ENCODE measurements at places on chromosomes 5 and 9.

GRCh38 chr5:96997265-96997859, 61.5 kb downstream of the LNPEP start:
- H3K4me1 ChIP-seq = peaks cover 29% of the 10 kb centered on the region
- no peaks in the 10 kb centered on the region for H3K27me3 ChIP-seq
- DNase-seq = peak; percentile 39
- H3K27ac ChIP-seq = no peak overlapping the region
- H3K36me3 ChIP-seq = peaks cover 49% of the 10 kb centered on the region
- H3K4me3 ChIP-seq = no peak overlapping the region

DNA sequence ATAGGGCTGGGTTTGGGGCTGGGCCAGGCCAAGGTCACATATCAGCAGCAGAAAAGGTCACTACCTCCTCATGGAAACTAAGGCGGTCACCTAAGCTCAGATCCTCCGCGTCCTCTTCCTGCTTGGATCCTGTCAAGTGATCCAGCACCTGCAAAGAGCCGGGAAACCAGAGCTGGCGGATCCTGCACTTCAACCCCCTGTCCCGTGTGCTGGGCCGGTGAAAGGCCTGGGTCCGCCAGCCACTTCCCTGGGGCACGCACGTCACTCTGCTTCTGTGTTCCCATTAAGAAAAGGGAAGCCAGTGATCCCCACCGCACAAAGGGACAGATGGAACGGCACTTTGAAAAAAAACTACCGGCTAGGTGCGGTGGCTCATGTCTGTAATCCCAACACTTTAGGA, 61.3 kb upstream of the STXBP1 start:
- no peak overlapping the region for H3K27ac ChIP-seq
- peaks cover 43% of the 10 kb centered on the region for H3K36me3 ChIP-seq
- H3K27me3 ChIP-seq = no peaks in the 10 kb centered on the region
- H3K4me3 ChIP-seq = no peak overlapping the region
- DNase-seq = no peak

- H3K4me1 ChIP-seq = peaks cover 78% of the 10 kb centered on the region
- DNase-seq = no peak
- peak overlapping the region; percentile 92 for H3K27ac ChIP-seq
- peaks cover 23% of the 10 kb centered on the region for H3K36me3 ChIP-seq
- H3K27me3 ChIP-seq = no peaks in the 10 kb centered on the region
- H3K4me3 ChIP-seq = peak overlapping the region; percentile 25
Measured at GRCh38 chr5:107917983-107918382, 247.2 kb upstream of the EFNA5 start.

- peaks cover 43% of the 10 kb centered on the region for H3K4me1 ChIP-seq
- DNase-seq = no peak
- H3K36me3 ChIP-seq = peaks cover 30% of the 10 kb centered on the region
- H3K27me3 ChIP-seq = no peaks in the 10 kb centered on the region
- H3K27ac ChIP-seq = no peak overlapping the region
Measured at GRCh38 chr5:34914671-34915138, 599 bp downstream of the RAD1 start.

- no peak overlapping the region for H3K4me3 ChIP-seq
- no peaks in the 10 kb centered on the region for H3K36me3 ChIP-seq
- H3K27ac ChIP-seq = no peak overlapping the region
Measured at GRCh38 chr9:122402403-122402871, 31.6 kb downstream of the PTGS1 start.

DNA sequence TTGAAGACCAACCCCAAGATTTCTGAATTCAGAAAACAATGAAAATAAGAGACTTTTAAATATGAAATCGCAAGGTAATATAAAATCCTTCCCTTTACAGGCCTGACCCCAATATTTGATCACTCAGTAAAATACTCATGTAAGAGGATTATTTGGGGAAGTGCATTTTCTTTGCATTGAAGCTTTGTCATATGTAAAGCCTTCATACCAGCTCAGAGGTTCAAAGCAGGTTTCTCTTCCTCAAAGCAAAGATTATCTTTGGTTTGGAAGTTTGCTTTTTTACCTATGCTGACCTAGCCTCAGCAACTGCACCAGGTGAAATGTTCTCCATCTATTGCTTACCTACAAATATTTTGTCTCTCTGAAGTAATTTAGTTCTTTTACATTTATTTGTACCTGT, 106.5 kb upstream of the PARP8 start:
- H3K4me3 ChIP-seq = no peak overlapping the region
- H3K36me3 ChIP-seq = no peaks in the 10 kb centered on the region
- H3K27me3 ChIP-seq = no peaks in the 10 kb centered on the region
- no peak for DNase-seq

DNA sequence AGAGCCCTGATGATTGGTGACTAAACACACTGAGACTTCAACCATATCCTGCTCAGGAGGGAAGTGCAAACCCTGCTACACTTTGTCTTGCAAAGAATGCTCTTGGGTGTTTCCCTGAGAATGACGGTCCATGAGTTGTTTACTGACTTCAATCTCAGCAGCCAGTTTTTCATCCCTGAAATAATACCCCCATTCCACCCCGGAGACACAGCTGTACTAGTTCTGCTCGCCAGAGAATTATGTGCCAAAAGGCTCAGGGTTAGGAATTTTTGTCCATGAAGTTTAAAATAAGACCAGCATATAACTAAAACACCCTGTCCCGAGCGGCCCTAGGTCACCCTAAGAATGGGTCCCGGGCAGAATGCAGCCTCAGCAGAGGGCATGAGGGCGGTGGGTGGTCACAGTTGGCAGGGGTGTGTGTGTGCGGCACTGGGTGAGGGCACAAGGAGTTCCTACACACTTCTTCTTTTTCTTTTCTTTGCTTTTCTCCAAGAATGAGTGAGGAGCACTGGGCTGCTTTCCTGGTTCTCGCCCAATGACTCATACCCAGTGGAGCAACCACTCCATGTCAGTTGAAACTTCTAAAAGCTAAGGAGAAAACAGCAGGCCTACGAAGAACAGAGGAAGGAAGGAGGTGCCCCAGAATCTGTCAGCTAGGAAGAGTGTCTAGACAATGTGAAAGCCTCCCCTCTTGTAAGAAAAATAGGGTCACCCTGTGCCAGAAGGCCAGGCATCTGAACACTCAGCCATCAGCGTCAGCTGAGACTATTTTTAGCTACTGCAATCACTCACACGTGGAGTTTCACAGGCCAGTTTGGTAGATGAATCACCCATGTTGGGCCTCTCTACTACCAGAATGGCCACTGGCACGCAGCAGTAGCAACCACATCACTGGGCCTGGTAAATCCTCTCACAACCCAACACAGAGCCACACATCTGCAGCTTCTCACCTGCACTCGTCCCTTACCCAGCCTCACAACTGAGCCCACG, 105.9 kb downstream of the DPYSL3 start:
- no peaks in the 10 kb centered on the region for H3K4me1 ChIP-seq
- no peak overlapping the region for H3K27ac ChIP-seq
- no peak for DNase-seq
- H3K4me3 ChIP-seq = no peak overlapping the region
- H3K36me3 ChIP-seq = no peaks in the 10 kb centered on the region

GRCh38 chr9:84296146-84296843, 44.3 kb downstream of the SLC28A3 start:
- peak; percentile 39 for DNase-seq
- peaks cover 2% of the 10 kb centered on the region for H3K36me3 ChIP-seq
- peak overlapping the region; percentile 90 for H3K27ac ChIP-seq
- H3K4me3 ChIP-seq = no peak overlapping the region

DNA sequence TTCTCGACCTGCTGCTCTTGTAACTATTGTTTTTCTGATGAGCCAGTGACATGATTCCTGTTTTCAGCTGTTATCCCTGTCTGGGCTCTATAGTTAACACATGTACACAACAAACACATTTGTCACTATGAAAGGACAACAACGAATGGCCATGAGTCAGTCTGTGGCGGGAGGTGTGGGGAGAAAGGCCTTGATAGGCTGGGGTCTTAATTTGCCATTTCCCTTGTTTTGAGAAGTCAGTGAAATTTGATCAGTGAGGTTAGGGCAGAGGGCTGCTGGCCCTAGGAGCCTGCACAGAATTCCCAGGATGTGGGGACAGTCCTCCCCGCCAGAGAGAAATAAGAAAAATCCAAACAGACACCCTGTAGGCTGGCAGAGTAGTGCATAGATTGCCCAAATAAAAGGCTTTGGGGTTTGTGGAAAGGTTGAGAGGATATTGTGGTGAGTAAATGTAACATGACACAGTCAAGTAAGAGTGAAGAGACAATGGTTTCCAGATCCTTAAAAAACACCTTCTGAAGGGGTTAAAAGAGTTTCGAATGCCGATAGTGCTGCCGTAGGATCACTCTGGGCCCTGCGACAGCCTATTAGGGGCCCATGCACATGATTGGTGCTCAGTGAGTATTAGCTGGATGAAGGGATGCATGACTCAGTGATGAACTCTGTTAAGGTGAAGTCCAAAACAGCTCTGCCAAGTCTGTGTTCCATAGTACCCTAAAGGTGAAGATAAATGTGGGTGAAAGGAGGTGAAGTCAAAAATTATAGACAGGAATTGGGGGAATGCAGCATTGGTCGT, 110.9 kb upstream of the PRRC1 start:
- no peak overlapping the region for H3K27ac ChIP-seq
- no peak overlapping the region for H3K4me3 ChIP-seq
- H3K36me3 ChIP-seq = no peaks in the 10 kb centered on the region
- H3K4me1 ChIP-seq = peaks cover 8% of the 10 kb centered on the region
- H3K27me3 ChIP-seq = peaks cover 12% of the 10 kb centered on the region

GRCh38 chr5:62041156-62041756, 264.8 kb upstream of the KIF2A start:
- H3K27ac ChIP-seq = no peak overlapping the region
- no peak overlapping the region for H3K4me3 ChIP-seq
- no peak for DNase-seq
- H3K36me3 ChIP-seq = no peaks in the 10 kb centered on the region
- no peaks in the 10 kb centered on the region for H3K27me3 ChIP-seq

Measured in activated naive CD4-positive, alpha-beta T cell treated with anti-CD3 and anti-CD28 coated beads, Interleukin-2, amount 10 ng/mL, durations not matched to agents 7 days and 5 days (primary cell).